ENCODE measurements at places on chromosomes 13 and 19. TPM values are rescaled to one million over a fixed set of nuclear protein-coding genes. Genes with fewer than 3 reads are reported as not detected.

The NR2C2AP gene
- total RNA-seq = 7.8 TPM

The APC2 gene
- 0.46 TPM for total RNA-seq

The ZNF440 gene
- 9.8 TPM for total RNA-seq

The CYP2S1 gene
- 2.1 TPM for total RNA-seq

The SLAIN1 gene
- 0.65 TPM for total RNA-seq

The FAAP24 gene
- total RNA-seq = 0.89 TPM

The PPM1N gene
- 0.46 TPM for total RNA-seq

The C19orf18 gene
- not detected for total RNA-seq

The C3 gene
- 3.1 TPM for total RNA-seq

The YIF1B gene
- total RNA-seq = 92.3 TPM

The CYP4F2 gene
- not detected for total RNA-seq

The CEBPA gene
- total RNA-seq = 0.14 TPM

All from smooth muscle cell of the umbilical artery (primary cell).